ENCODE measurements at places on chromosomes 5 and 9.

DNA sequence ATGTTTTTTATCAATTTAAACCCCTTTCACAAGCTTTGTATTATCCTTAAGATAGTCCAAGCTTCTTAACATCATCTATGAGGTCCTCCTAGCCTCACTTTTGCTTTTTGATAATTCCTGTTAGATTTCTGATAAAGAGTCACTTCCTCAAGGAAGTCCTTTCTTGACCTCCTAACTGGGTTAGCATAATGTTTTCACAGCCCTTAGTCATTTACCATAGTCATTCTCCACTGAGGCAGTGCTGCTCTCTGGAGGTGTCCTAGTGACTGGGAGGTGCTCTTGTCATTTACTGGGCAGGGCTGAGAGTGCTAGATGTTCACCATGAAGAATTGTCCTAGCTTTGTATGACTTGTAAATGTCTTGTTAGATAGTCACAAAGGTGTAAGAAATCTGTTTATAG is 26.4 kb downstream of the TNPO1 start:
- no peak overlapping the region for H3K4me3 ChIP-seq
- DNase-seq = no peak
- peaks cover 9% of the 10 kb centered on the region for H3K4me1 ChIP-seq
- H3K27me3 ChIP-seq = no peaks in the 10 kb centered on the region

- no peak for DNase-seq
- H3K36me3 ChIP-seq = no peaks in the 10 kb centered on the region
- H3K4me3 ChIP-seq = no peak overlapping the region
- H3K27ac ChIP-seq = no peak overlapping the region
- peaks cover 23% of the 10 kb centered on the region for H3K4me1 ChIP-seq
These were observed 5.4 kb upstream of the FOXE1 start for GRCh38 chr9:97847474-97848214.

GRCh38 chr9:97366476-97366875 is 45.4 kb upstream of the TDRD7 start:
- no peaks in the 10 kb centered on the region for H3K27me3 ChIP-seq
- H3K36me3 ChIP-seq = no peaks in the 10 kb centered on the region
- no peak for DNase-seq
- H3K4me3 ChIP-seq = no peak overlapping the region

DNA sequence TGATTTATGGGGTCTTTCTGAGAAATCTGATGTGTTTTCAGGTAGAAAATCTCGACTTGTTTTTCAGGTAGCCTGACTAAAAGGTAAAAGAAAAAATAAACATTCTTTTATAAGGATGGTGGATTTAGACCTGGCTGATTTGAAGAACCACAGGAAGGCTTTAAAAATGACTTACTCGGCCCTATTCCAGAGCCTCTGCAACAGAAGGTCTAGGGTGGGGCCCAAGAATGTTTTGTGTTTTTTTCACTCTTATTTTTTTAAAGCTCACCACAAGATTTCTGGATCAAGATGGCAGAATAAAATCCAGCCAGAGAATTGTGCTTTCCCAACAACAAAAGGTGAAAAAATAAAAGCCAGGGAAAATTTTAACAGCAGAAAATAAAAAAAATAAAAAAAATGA is 59.1 kb downstream of the FNBP1 start:
- peaks cover 32% of the 10 kb centered on the region for H3K4me1 ChIP-seq
- no peak overlapping the region for H3K27ac ChIP-seq
- H3K36me3 ChIP-seq = peaks cover 3% of the 10 kb centered on the region
- H3K27me3 ChIP-seq = no peaks in the 10 kb centered on the region

- DNase-seq = no peak
- no peaks in the 10 kb centered on the region for H3K27me3 ChIP-seq
- no peak overlapping the region for H3K27ac ChIP-seq
These were observed 421.6 kb upstream of the SGCD start for GRCh38 chr5:155905364-155905763.

All from CD8-positive, alpha-beta memory T cell (primary cell).